Amniotic stem cell (primary cell): ENCODE measurements at places on chromosomes 1 and 21.

GRCh38 chr1:219985169-219985568, 56.8 kb upstream of the SLC30A10 start:
- DNase-seq: no peak

GRCh38 chr1:220011620-220012019, 34.7 kb downstream of the EPRS1 start:
- no peak for DNase-seq

- no peak for DNase-seq
These were observed 52.5 kb downstream of the POU2F1 start for GRCh38 chr1:167273027-167273800.

GRCh38 chr1:52268372-52268771, 97.6 kb downstream of the CC2D1B start:
- DNase-seq: no peak
